ENCODE measurements at places on chromosomes 4 and X. TPM values are rescaled to one million over a fixed set of nuclear protein-coding genes. Genes with fewer than 3 reads are reported as not detected.

DNA sequence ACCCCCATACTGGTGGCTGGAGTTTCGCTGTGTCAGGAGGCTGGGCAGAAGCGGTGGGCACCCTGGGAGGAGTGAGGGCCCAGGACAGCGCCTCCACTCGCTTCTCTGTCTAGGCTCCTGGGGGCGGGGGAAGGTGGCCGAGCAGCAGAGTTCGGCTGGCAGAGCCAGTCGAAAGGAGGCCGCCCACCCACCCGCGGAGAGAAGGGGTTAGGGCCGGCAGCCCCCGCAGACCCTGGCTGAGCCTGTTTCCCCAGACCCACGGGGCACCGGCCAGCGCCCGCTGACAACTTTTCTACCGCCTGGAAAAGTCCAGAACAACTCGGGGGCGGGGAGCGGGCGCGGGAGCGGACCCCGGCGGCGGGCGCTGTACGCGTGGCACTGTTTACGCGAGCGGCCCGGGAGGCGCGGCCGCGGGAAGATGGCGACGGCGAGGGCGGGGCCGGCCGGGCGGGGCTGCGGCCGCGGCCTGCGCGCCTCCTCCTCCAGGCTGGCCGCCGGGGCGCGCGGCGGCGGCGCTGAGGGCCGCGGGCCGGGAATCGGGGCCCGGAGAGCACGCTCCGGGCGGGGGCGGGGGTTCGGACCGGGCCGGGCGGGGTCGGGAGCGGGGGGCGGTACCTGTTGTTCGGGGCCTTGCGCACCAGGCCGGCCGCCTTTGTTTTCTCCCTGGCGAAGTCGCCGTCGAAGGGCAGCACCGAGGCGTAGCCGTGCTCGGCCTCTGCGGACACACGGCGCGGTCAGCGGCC lies 628 bp downstream of the MXD4 start:
- H3K27ac ChIP-seq = peak overlapping the region; percentile 91
- DNase-seq = peak; percentile 56
- peaks cover 5% of the 10 kb centered on the region for H3K36me3 ChIP-seq
- peaks cover 70% of the 10 kb centered on the region for H3K4me1 ChIP-seq

- no peaks in the 10 kb centered on the region for H3K36me3 ChIP-seq
- no peak overlapping the region for H3K4me3 ChIP-seq
These were observed 495.1 kb upstream of the FAM241A start for GRCh38 chr4:111650146-111650545.

GRCh38 chr4:87188932-87189331 lies 31.5 kb downstream of the KLHL8 start:
- H3K4me3 ChIP-seq = no peak overlapping the region
- peaks cover 8% of the 10 kb centered on the region for H3K4me1 ChIP-seq
- H3K36me3 ChIP-seq = no peaks in the 10 kb centered on the region

DNA sequence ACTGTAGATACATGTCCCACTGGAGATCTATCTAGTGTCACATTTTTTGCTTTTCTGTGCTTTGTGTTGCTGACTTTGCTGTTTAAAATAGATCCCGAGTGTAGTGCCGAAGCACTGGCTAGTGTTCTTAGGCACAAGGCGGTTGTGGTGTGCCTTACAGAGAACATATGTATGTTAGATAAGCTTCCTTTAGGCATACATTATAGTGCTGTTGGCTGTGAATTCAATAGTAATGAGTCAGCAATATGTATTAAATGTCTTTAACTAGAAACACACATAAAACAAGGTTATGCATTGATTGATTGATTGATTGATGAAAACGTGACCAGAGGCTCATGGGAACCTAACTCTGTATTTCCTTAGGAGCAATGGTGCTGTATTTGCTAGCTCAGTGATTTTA lies 56.2 kb downstream of the COX7B2 start:
- no peaks in the 10 kb centered on the region for H3K27me3 ChIP-seq
- no peaks in the 10 kb centered on the region for H3K4me1 ChIP-seq
- DNase-seq = no peak
- no peak overlapping the region for H3K27ac ChIP-seq
- no peaks in the 10 kb centered on the region for H3K36me3 ChIP-seq
- H3K4me3 ChIP-seq = no peak overlapping the region

- H3K4me3 ChIP-seq = no peak overlapping the region
- no peaks in the 10 kb centered on the region for H3K4me1 ChIP-seq
These were observed 25.8 kb upstream of the PI4K2B start for GRCh38 chr4:25207997-25208396.

- no peak overlapping the region for H3K4me3 ChIP-seq
- no peak for DNase-seq
- H3K36me3 ChIP-seq = no peaks in the 10 kb centered on the region
These were observed 103.3 kb upstream of the KIT start for GRCh38 chr4:54554339-54554990.

Gene LIMCH1
- 174 TPM for total RNA-seq

DNA sequence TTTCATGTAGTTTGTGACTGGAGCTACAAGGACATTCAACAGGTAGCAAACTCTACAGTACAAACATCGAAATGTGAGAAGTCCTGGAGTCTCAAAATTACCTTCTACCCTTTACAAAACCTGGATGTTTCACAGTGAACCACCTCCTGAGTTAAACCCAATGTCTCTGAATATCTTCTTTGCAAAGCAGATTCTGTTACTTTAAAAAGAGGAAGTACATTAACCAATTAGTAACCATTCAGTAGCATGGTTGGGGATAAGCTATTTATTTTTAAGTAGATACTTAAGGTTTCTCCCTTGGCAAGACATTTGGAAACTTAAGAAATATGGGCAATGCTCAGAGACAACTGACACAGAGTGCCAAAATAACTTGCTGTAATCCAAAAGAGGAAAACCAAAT lies 371.9 kb upstream of the NWD2 start:
- no peaks in the 10 kb centered on the region for H3K36me3 ChIP-seq
- H3K27me3 ChIP-seq = no peaks in the 10 kb centered on the region
- no peak overlapping the region for H3K4me3 ChIP-seq
- DNase-seq = no peak
- no peak overlapping the region for H3K27ac ChIP-seq

DNA sequence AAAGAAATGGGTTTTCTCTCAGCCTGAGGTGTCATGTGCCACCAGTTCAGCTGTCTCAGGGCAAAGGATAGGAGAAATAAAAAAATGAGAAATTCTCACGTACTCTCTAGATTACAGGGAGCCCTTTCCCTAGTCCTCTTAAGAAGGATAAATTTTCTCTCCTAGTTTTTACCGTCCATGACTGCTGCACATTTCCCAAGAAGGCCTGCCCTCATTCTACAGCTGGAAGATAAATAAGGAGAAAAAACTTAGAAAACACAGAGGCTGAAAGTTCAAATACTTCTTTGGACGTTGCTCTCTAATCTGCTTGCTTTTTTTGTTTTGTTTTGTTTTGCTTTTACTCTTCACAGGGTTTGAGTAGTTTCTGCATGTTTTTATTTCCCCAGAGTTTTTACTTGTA lies 211.9 kb downstream of the DCAF12L2 start:
- H3K36me3 ChIP-seq = no peaks in the 10 kb centered on the region
- DNase-seq = no peak
- H3K27me3 ChIP-seq = no peaks in the 10 kb centered on the region
- no peak overlapping the region for H3K4me3 ChIP-seq
- no peaks in the 10 kb centered on the region for H3K4me1 ChIP-seq

GRCh38 chr4:184383497-184384055 lies 90.8 kb downstream of the IRF2 start:
- peaks cover 5% of the 10 kb centered on the region for H3K36me3 ChIP-seq
- H3K27ac ChIP-seq = peak overlapping the region; percentile 68
- no peak overlapping the region for H3K4me3 ChIP-seq
- H3K4me1 ChIP-seq = peaks cover 22% of the 10 kb centered on the region
- no peak for DNase-seq

Gene YIPF7
- total RNA-seq = not detected

DNA sequence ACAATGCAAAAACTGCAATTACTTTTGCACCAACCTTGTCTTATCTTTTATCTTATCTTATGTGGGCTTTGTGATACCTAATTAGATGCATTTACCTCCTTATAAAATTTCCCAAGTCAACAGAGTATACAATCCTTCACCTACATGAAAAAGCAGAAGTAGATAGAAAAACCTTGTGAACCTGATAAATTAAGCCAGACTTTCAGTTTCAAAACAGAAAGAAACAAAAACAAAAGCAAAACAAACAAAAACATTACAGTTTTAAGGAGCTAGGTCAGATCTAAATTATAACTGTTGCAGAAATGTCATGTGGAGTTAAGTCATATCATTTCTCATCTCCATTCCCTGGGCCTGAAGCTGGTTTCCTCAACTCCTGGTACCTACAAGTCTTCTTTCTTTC lies 24.9 kb upstream of the CXXC4 start:
- no peak overlapping the region for H3K4me3 ChIP-seq
- no peak overlapping the region for H3K27ac ChIP-seq
- no peaks in the 10 kb centered on the region for H3K27me3 ChIP-seq
- H3K36me3 ChIP-seq = no peaks in the 10 kb centered on the region

DNA sequence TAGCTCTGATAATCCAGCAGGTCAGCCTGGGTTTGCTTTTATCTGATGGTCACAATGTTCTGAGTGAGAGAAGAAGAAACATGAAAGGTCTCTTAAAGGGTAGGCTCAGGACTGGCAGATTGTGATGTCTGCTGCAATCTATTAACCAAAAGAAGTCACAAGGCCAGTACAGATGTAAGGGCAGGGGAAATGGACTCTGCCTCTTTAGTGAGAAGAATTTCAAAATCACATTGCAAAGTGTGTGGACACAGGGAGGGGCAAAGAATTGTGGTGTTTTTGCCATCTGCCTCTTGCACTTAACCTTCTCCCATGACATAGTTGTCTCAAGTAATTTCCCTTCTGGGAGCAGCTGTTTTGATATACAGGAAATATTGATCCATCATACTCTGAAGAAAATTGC lies 40.9 kb downstream of the IL1RAPL1 start:
- H3K4me3 ChIP-seq = no peak overlapping the region
- no peak overlapping the region for H3K27ac ChIP-seq
- DNase-seq = no peak
- no peaks in the 10 kb centered on the region for H3K4me1 ChIP-seq
- H3K27me3 ChIP-seq = no peaks in the 10 kb centered on the region

- no peak overlapping the region for H3K27ac ChIP-seq
- H3K27me3 ChIP-seq = no peaks in the 10 kb centered on the region
- H3K4me1 ChIP-seq = no peaks in the 10 kb centered on the region
- H3K36me3 ChIP-seq = no peaks in the 10 kb centered on the region
These were observed 167.9 kb upstream of the ZFP42 start for GRCh38 chr4:187827631-187828030.

Data from thyroid gland (tissue), 4 donors.